SJCRH30 (cell line): ENCODE measurements at places on chromosomes 2 and 18. TPM values are rescaled to one million over a fixed set of nuclear protein-coding genes. Genes with fewer than 3 reads are reported as not detected.

GRCh38 chr2:239753401-239753837, 271.7 kb downstream of the NDUFA10 start:
- no peak overlapping the region for H3K4me3 ChIP-seq
- DNase-seq, result no peak
- H3K27me3 ChIP-seq, result peaks cover 8% of the 10 kb centered on the region; the same call in 1 of the 2 replicates
- no peaks in the 10 kb centered on the region for H3K36me3 ChIP-seq
- no peak overlapping the region for H3K27ac ChIP-seq

DNA sequence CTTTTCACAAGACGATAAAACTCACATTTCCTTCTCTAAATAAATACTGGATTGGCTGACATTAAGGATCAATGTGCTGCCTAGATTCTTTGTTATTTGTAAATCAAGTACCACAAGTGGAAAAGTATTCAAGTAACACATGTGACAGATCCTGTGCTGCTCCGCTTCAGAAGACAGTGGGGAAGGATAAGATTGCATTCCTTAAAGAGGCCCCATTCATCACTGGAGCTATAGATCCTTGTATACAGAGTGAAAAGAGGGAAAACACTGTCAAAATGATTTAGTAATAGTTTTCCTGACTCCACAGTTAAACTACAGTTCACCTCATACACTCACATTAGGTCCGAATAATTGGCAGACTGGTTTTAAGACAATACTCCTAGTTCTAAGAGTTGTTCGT, 108.0 kb upstream of the CSRNP3 start:
- peaks cover 11% of the 10 kb centered on the region; the same call in 1 of the 2 replicates for H3K4me1 ChIP-seq
- H3K27ac ChIP-seq, result no peak overlapping the region
- no peak for DNase-seq
- no peak overlapping the region for H3K4me3 ChIP-seq
- no peaks in the 10 kb centered on the region for H3K27me3 ChIP-seq

DNA sequence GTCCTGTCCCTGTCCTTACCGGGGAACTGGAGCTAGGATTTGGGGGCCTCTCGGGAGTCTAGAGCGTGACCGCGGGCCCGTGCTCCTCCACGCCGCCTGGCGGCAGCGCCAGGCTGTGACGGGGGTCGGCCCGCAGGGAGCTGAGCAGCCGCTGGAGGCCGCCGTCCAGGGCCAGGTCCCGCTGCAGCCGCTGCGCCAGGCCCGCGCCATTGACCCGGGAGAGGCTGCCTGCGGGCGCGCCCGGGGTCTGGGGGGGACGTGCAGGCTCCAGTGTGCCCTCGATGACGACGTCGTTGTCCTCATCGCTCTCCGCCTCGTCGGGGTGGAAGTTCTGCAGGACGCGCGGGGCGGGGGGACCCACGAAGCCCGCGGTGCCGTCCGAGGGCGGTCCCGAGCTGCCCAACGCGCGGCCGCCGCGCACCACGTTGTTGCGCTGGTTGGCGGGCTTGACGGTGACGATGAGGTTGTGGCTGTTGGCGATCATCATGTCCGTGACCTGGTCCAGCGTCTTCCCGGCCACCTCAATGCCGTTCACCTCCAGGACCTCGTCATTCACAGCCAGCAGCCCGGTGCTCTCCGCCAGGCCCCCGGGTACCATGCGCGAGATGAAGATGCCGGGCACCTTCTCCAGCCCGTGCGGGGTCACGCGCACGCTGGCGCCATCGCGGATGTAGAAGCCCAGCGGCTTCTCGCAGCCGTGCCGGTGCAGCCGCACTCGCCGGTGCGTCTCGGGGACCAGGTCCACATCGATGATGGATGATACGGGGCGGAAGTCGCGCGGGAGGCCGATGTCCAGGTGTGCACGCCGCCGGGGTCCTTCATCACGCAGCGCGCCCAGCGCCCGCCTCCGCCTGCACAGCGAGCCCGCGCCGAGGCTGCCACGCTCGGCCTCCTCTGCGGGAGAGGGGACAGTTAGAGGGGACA, 50.9 kb downstream of the ADNP2 start:
- H3K4me1 ChIP-seq, result no peaks in the 10 kb centered on the region
- no peak overlapping the region for H3K27ac ChIP-seq
- H3K4me3 ChIP-seq, result no peak overlapping the region
- no peaks in the 10 kb centered on the region for H3K36me3 ChIP-seq

DNA sequence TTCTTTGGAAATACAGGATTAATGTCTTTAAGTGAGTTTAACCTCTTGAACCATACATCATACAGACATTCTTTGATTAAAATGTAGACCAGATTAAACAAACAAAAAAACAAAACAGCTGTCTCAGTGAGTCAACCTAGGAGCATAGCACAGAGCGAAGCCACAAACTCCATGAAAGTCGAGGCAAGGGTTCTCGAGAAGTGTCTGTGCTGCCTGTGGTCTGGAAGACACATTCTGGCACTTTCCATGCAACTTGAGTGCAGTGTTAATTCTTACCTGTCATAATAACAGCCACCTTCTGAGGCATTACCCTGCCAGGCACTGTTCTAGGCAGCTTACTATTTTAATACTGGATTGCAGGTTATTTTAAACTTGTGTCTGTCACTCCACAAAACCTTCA, 435.5 kb upstream of the MMADHC start:
- no peaks in the 10 kb centered on the region for H3K36me3 ChIP-seq
- H3K4me1 ChIP-seq, result peaks cover 6% of the 10 kb centered on the region; the same call in 1 of the 2 replicates
- no peaks in the 10 kb centered on the region for H3K27me3 ChIP-seq

DNA sequence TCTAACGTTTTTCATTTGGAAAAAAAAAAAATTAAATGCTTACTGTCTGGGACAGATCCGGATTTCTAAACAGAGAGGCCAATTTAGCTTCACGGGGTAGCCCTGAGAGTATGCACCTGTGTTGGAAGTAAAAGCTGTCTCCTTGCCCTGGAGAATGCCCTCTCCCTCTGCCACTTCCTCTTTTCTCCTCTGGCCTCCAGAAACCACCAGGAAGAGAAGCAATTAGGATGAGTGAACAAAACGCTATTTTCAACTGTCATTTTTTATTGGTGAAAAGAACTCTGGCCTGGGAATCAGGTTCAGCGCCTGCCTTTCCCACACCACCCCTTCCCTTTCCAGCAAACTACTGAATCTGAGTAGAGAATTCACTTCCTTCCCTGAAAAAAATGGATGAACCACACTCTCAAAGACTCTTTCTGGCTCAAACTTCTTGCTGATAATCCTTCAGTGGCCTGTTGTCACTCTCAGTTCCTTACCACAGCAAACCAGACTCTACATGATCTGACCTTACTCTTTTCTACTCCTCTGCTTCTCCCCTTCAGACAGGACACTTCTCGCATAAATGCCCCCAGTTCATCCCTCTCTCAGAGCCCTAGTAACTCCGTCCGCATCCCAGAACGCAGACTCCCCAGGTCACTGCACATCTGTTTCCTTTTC, 29.8 kb downstream of the KLF7 start:
- no peaks in the 10 kb centered on the region for H3K27me3 ChIP-seq
- H3K4me1 ChIP-seq, result peaks cover 15% of the 10 kb centered on the region
- no peaks in the 10 kb centered on the region for H3K36me3 ChIP-seq
- H3K27ac ChIP-seq, result no peak overlapping the region

DNA sequence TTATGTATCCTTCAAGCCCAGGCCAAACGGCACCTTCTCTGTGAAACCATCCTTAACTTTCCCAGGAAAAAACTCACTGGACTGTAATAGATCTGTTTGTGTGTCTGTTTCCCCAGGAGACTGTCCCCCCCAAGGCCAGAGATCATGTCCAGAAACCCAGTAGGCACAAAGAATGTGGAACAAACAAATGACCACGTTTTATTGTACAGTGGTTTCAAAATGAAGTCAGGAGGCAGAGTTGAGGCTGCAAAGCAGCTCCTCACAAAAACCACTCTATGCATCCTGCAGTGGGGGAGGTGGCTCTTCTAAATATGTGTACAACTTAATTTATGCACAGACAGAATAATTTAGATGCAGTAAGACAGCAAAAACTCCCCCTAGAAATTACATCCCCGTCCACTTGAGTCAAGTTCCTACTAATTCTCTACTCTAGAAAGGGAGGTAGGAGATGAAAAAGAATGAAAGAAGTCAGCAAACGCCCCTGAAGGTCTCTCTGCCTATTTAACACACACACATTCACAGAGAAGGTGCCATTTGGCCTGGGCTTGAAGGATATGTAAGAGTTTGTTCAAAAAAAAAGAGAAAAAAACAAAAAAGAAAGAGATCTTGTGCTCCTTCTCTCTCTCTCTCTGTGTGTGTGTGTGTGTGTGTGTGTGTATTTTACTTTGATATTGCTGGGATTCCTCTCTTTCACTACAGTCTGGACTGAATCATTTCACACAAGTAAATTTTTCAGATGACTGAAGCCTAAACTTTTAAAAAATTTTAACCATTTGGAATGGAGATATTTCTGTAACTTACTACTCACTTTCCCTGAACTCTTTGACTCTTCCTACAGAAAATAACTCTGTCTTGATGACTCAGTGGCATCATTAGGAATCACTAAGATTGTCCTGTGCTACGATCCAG, 19.5 kb downstream of the BCL2 start:
- H3K36me3 ChIP-seq, result no peaks in the 10 kb centered on the region
- H3K27me3 ChIP-seq, result no peaks in the 10 kb centered on the region
- DNase-seq, result no peak
- no peak overlapping the region for H3K4me3 ChIP-seq

SETBP1 gene
- total RNA-seq, result 10.5 and 11.9 TPM in 2 replicates

DNA sequence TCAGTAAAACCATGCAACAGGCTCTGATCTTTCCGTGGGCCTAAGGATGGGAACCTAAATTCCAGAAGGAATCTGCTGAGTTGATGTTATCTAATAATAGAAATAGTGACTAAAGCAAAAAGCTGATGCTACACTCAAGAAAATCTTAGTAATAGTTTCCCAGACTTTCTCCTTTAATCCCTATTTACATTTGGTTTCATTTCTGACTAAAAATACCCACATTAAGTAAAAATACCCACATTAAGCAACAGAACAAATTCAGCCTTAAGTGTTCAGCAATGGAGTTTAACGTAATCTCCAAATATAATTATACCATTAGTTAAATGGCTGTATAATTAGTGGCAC, 50.3 kb downstream of the CCBE1 start:
- H3K4me3 ChIP-seq, result no peak overlapping the region
- H3K27me3 ChIP-seq, result no peaks in the 10 kb centered on the region
- DNase-seq, result no peak
- H3K27ac ChIP-seq, result no peak overlapping the region
- no peaks in the 10 kb centered on the region for H3K36me3 ChIP-seq
